ENCODE measurements at places on chromosomes 5 and 9. TPM values are rescaled to one million over a fixed set of nuclear protein-coding genes. Genes with fewer than 3 reads are reported as not detected.

- peak; percentile 79 for DNase-seq
Observed at GRCh38 chr5:34685485-34686165, 29.5 kb downstream of the RAI14 start.

DNA sequence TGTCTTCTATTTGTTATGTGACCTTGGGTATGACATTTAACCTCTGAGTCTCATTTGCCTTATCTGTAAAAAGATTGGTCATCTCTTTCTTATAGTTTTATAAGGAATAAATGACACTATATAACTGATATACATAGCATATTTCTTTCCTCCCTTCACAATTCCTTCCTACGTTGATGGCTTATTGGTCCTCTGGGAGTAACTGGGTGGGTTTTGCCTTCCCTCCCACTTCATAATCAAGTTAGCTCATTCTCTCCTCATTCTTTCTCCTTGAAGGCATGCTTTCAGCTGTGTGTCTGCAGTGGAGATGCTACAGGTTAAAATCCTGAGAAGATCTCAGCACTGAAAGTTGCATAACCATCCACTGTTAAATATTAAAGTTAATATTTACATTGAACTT, 382.4 kb downstream of the TMEM38B start:
- DNase-seq = no peak

DNA sequence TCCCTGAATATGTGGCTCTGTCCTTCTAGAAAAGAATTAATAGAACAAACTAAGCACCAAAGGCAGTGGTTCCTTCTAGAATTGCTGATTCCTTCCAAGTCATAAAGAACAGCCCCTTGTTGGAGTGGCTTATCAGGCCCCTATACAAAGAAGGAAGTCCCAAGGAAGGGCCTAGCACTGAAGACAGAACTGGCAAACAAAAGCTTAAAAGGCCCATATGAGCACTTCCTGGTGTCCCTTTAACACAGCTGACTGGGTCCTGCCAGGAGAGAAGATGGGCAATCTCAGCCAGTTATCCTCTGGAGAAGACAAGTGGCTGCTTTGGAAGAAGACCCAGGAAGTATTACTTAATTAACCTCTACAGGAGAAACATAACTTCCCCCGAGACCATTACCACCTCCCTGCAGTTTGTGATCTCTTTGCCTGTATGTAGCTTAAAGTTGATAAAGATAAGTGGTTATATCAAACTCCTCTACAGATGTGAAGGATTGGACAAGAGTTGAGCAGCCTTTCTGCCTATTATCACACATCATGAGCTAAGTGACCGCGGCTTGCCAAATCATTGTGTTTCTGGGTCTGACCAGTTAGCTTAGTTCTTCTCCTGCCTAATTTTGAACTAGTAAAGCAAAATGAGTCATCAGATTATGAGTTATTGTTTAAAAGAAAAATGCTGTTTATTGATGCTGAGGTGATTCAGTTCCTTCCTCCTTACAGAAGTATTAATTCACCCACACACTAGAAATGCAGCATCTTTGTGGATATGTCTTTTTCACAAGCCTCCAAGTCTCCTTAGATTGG, 13.3 kb upstream of the STING1 start:
- peak; percentile 89 for DNase-seq

WDR31 gene
- 0.28 TPM for total RNA-seq

DNA sequence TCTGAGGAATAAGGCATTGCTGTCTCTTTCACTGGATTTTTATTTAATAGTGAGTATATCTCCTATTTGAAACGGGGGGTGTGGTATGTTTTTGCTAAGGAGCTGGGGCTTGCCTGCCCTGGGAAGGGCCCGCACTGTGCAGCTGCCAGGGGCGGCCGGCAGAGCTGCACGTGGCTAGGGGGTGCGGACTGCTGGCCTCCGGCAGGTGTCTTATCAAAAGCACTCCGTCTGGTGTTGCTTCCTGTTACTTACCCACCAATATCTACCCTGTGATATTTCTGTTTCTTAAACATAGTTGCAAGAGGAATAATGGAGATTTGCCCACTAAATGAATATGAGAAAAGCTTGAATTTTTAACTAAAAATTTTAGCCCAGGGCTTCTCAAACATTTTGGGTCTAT, 232.0 kb downstream of the IRX1 start:
- no peak for DNase-seq

GRCh38 chr9:4509590-4509984, 19.3 kb downstream of the SLC1A1 start:
- no peak for DNase-seq

Data from IMR-90 (cell line).